ENCODE measurements at places on chromosomes 13 and 19.

DNA sequence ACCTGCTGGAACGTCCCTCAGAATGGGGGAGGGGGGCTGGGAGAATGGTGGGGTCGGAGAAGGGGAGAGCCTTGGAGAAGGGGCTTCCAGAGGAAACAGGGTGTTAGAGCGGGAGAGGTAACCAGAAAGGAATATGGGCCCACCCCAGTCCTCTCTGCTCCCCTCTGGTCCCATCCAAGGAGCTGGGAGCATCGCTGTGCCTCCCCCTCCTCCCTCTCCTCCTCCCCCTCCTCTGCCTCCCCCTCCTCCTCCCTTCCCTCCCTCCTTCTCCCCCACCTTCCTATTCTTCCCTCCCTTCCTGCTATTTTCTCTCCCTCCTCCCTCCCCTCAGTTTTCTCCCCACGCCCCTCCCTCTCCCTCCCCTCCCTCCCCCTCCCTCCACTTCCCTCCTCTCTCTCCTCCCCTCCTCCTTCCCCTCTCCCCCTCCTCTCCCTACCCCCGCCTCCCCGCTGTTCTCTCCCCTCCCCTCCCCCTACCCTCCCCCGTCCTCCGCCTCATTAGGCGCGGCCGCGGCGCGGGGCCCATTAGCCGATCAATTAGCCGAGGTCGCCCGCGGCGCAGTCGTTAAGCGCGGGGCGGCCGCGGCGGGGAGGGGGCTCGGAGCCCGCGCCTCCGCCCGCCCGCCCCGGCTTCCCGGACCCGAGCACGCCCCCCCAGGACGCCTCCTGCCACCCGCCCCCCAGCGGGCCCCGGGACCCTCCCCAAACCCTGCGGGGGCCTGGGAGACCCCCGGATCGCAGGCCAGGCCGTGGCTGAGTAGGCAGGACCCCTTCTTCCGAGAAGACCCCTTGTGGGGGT is 15.4 kb downstream of the TLE5 start:
- DNase-seq: no peak

DNA sequence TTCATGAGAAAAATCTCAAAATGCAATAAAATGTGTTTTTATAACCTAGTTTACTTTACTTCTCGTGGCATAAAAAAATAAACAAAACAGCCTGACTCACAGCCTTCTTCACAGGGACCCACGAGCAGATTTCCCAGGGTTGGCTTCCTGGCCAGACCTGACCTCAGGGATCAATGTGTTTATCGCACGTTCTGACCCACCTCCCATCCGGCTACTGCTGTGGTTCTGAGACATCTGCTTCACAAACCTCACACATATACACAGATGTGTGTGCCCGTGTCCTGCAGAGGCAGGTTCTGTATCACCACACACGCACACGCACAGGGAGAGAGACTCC is 118.3 kb downstream of the COL4A2 start:
- DNase-seq: no peak

- DNase-seq: no peak
Measured at GRCh38 chr13:114027046-114027715, 53.3 kb upstream of the C13orf46 start.

- no peak for DNase-seq
Measured at GRCh38 chr13:20171364-20171763, 10.5 kb upstream of the GJA3 start.

GRCh38 chr13:112931028-112931934 is 37.7 kb upstream of the MCF2L start:
- no peak for DNase-seq

DNA sequence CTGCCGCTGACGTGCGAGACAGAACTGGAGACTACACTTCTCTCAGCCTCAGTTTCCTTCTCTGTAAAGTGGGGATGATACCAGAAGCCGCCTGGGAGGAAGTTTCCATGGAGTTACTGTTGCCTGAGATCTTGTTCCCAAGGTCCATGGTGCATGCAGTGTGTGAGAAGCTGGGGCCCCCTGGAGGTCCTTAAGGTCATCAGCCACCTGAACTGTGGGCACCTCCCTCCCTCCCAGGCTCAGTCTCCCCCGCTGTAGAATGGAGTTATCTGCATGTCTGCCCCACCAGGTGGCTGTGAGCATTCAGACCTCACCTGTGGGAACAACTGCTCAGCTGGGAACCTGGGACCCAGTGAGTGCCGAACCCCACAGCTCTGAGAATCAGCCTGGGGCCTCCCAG is 2.7 kb downstream of the CRX start:
- no peak for DNase-seq

DNA sequence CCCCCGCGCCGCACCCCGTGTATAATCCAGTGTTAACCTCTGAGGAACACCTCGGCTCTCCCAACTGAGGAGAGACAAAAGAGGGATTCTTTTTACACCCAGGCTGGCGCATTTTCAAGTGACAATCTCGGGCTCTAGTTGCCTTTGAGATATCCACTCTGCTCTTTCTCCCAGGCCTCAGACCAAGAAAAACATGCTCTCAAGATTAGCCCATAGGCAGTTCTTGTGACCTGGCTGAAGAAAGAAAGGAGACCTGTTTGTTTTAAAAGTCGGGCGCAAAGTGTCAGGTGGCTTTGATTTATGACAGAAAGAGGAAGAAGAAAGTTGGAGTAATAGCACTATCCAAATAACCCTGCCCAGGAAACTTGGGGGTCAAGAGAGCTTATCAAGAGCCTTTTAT is 27.3 kb downstream of the SHISA2 start:
- no peak for DNase-seq

DNA sequence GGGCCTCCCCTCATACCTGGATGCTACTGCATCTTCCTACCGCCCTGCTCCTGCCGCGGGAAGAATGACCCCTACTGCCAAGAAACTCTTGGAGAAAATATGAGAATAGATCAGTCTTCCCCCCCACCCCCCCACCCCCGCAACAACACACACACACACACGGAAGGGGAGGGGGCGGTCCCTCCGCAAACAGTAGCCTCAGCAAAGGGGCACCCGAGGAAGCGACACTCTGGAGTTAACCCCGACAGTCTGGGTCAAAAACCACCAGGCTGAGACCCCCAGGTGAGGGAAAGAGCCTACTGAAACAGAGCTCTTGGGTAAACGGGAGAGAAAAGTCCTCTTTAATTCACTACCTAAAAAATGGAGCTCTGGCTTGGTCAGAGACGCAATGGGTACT is 1.2 kb downstream of the MED26 start:
- DNase-seq: no peak

- DNase-seq: no peak
Measured at GRCh38 chr13:99867535-99868257, 103.9 kb downstream of the ZIC5 start.

DNA sequence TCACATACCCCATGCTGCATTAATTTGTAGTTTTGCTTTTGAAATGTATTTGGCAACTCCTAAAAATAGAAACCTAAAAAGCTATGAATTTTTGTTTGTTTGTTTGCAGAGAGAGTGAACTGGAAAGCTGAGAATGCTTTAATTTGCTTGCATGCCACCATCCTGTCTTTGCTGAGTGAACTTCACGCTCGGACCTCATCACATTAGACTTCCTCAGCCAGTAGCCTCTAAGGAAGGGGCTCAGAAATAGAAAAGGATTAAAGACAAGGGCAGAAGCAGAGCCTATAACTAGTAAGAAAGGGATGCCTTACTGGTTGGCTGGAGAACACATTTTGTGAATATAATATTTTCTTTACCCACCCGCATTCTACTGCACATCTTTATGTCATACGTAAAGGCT is 275.1 kb downstream of the DCLK1 start:
- DNase-seq: no peak

GRCh38 chr13:99875391-99875790 is 96.2 kb downstream of the ZIC5 start:
- no peak for DNase-seq
